ENCODE measurements at places on chromosomes 5 and 9. TPM values are rescaled to one million over a fixed set of nuclear protein-coding genes. Genes with fewer than 3 reads are reported as not detected.

DNA sequence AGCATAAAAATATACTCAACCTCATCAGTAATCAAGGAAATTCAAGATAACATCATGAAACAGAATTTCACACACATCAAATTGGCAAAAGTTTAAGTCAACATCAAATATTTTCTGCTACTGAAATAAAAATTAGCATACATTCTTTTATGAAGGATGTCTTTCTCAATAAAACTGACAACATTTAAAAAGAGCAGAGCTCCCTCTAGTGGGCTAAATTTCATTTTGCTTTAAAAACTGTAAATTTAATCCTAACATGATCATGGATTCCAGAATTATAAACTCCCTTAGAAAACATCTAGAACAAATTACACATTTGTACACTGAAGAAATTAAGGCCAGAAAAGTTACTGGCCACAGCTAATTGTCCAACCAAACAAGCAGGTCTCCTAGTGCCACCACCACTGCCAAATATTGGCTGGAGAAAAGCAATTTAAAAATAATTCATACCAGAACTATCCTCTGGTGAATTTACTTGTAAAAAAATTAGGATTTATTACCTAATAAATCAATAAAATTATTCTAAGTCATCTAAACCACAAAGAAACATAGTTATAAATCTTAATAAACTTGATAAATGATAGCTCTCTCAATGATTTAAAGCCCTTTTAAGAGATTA, 31.2 kb downstream of the DEPDC1B start:
- H3K27me3 ChIP-seq: no peaks in the 10 kb centered on the region
- H3K4me3 ChIP-seq: no peak overlapping the region
- H3K4me1 ChIP-seq: no peaks in the 10 kb centered on the region
- no peak for DNase-seq

DNA sequence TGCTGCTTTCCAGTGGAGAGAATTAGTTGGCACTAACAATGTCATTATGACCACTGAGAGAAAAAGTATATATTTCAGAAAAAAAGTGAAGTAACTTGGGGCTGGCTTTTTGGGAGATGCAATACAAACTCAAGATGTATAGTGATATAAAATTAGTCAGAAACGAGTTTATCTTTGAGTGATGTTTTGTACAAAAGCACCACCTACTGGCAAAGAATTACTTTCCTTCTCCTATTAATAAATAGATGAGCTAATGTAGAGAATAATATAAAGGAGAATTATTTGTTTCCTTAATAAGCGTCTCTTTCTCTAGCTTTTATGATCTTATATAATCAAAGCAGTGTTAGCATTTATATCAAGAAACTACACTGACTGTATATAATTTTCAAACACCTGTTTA, 158.8 kb downstream of the MEF2C start:
- no peaks in the 10 kb centered on the region for H3K4me1 ChIP-seq
- DNase-seq: no peak
- H3K36me3 ChIP-seq: no peaks in the 10 kb centered on the region
- no peak overlapping the region for H3K27ac ChIP-seq

DNA sequence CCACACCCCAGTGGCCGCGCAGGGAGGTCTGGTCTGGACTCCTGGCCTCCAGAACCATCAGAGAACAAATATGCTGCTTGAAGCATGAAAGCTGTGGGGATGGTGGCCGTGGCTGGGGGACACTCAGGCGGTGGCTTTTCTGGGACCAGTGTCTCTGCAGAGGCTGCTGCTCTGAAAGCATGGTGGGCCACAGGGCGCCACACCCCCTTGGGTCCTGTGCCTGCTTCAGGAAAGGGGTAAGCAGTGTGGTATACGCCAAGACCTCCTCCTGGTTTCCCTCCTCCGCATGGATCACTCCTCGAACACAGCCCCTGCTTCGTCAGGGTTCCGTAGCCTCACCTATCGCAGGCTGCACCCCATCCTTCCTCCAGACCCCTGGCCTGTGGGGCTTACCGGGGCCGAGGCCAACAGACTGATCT, 19.7 kb upstream of the TERT start:
- no peak overlapping the region for H3K27ac ChIP-seq
- peaks cover 12% of the 10 kb centered on the region for H3K27me3 ChIP-seq
- H3K4me1 ChIP-seq: peaks cover 10% of the 10 kb centered on the region
- DNase-seq: peak; percentile 53
- H3K36me3 ChIP-seq: peaks cover 19% of the 10 kb centered on the region
- no peak overlapping the region for H3K4me3 ChIP-seq

DNA sequence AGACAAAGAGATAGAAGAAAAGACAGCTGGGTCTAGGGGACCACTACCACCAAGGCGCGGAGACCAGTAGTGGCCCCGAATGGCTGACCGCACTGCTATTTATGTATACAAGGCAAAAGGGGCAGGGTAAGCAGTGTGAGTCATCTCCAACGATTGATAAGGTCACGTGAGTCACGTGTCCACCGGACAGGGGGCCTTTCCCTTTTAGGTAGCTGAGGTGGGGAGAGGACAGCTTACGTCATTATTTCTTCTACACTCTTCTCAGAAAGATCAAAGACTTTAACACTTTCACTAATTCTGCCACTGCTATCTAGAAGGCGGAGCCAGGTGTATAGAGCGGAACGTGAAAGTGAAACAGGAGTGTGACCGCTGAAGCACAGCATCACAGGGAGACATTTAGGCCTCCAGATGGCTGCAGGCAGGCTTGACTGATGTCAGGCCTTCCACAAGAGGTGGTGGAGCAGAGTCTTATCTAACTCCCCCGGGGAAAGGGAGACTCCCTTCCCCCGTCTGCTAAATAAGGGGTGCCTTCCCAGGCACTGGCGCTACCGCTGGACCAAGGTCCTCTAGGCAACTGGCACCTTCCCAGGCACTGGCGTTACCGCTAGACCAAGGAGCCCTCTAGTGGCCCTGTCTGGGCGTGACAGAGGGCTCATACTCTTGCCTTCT, 6.1 kb upstream of the PRR16 start:
- H3K4me3 ChIP-seq: peak overlapping the region; percentile 20
- peaks cover 6% of the 10 kb centered on the region for H3K27me3 ChIP-seq
- no peaks in the 10 kb centered on the region for H3K36me3 ChIP-seq
- no peaks in the 10 kb centered on the region for H3K4me1 ChIP-seq
- peak; percentile 86 for DNase-seq

DNA sequence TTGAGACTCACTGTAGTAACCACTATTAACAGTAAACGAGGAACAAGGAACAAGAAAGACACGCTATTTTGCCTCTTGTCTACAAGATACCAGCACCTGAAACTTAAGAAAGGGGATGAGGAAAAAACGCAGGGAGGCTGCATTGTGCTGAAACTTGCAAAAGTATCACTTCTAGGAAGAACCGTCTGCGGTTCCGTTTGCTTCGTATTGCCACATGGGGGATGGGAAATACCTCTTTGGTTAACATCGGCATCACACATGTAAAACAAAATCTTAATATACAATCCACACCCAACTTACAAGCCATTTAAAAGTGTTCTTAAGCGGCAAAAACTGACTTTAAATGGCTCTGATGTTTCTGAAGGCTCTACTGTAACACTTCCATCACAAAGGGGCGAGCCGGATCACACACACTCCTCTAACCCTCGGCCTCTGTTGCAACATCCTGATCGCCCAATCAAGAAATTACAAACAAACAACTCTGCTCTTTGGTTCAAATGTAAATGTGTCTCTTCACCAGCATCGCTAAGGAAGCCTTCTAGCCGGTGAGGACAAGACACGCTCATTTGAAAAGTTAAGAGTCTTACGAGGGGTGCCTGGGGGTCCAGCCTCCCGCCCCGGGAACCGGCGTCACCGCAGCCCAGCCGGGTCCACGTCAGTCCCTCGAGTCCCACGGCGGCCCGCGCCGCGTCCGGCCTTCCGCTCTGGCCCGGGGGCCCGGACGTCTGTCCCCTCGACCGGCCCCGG, 621 bp downstream of the SEC16A start:
- DNase-seq: peak; percentile 79
- H3K36me3 ChIP-seq: peaks cover 2% of the 10 kb centered on the region
- no peaks in the 10 kb centered on the region for H3K27me3 ChIP-seq
- peak overlapping the region; percentile 100 for H3K27ac ChIP-seq
- peak overlapping the region; percentile 98 for H3K4me3 ChIP-seq
- H3K4me1 ChIP-seq: peaks cover 23% of the 10 kb centered on the region

- no peak for DNase-seq
- H3K27me3 ChIP-seq: no peaks in the 10 kb centered on the region
- H3K4me1 ChIP-seq: no peaks in the 10 kb centered on the region
- no peak overlapping the region for H3K4me3 ChIP-seq
- H3K27ac ChIP-seq: no peak overlapping the region
These were observed 25.7 kb downstream of the IL9 start for GRCh38 chr5:135869935-135870334.

DNA sequence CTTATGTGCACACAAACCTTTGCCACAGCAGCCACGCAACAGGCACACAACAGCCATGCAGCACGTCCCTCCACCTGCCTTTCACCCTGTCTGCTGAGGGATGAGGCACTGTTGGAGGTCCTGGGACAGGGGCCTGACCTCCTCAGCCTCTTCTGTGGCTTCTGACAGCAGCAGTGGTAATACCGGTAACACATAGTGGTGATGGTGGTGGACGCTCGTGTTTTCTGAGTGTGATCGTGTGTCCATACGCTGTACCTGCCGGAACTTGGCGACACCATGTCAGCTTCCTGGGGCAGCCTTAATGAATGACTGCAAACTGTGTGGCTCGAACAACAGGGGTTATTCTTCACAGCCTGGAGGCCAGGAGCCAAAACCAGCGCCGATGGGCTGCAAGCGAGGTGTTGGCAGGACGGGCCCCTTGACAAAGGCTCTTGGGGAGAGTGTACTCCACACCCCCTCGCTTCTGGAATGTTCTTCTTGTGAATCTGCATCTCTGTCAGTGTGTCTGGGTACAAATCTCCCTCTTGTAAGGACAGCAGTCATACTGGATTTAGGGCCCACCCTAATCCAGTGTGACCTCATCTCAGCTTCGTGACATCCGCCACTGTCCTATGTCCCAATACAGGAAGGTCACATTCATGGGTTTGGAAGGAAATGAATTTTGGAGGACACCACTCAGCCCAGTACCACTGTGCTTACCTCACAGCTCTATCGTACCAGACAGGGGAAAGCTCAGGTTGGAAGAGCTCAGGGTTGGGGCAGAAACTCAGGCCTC, 55.3 kb upstream of the EXOC3 start:
- no peak overlapping the region for H3K27ac ChIP-seq
- no peak overlapping the region for H3K4me3 ChIP-seq
- no peaks in the 10 kb centered on the region for H3K36me3 ChIP-seq

- no peaks in the 10 kb centered on the region for H3K4me1 ChIP-seq
- no peak overlapping the region for H3K27ac ChIP-seq
- DNase-seq: no peak
- H3K4me3 ChIP-seq: no peak overlapping the region
- H3K36me3 ChIP-seq: no peaks in the 10 kb centered on the region
- H3K27me3 ChIP-seq: no peaks in the 10 kb centered on the region
These were observed 100.4 kb downstream of the TRIM36 start for GRCh38 chr5:115069087-115069968.

- H3K4me3 ChIP-seq: no peak overlapping the region
- H3K36me3 ChIP-seq: no peaks in the 10 kb centered on the region
- no peaks in the 10 kb centered on the region for H3K4me1 ChIP-seq
- H3K27me3 ChIP-seq: no peaks in the 10 kb centered on the region
- no peak overlapping the region for H3K27ac ChIP-seq
- no peak for DNase-seq
These were observed 35.2 kb downstream of the MARCHF11 start for GRCh38 chr5:16144416-16144815.

- DNase-seq: no peak
- no peaks in the 10 kb centered on the region for H3K36me3 ChIP-seq
- H3K27ac ChIP-seq: no peak overlapping the region
- no peak overlapping the region for H3K4me3 ChIP-seq
- no peaks in the 10 kb centered on the region for H3K4me1 ChIP-seq
These were observed 16.5 kb upstream of the IRX4 start for GRCh38 chr5:1899201-1899600.

GRCh38 chr5:150771034-150771795, 7.3 kb upstream of the SMIM3 start:
- no peak overlapping the region for H3K27ac ChIP-seq
- H3K36me3 ChIP-seq: no peaks in the 10 kb centered on the region
- H3K4me1 ChIP-seq: no peaks in the 10 kb centered on the region

Gene PCDHA1
- total RNA-seq: not detected

Gene REEP2
- 24.6 TPM for total RNA-seq

Gene NAIP
- total RNA-seq: 25.9 TPM

Gene EIF4E1B
- total RNA-seq: not detected

Gene IFNK
- not detected for total RNA-seq

Gene TLX3
- total RNA-seq: not detected

All from sigmoid colon (tissue), 7 donors.